T1000 (cell line): ENCODE measurements at places on chromosomes 11 and 22.

GRCh38 chr11:61315260-61315659, 17.6 kb downstream of the DDB1 start:
- no peak for DNase-seq

GRCh38 chr11:124747406-124748099, 4.5 kb downstream of the VSIG2 start:
- DNase-seq, result no peak

GRCh38 chr11:76023236-76024068, 182.8 kb downstream of the WNT11 start:
- DNase-seq, result no peak

GRCh38 chr11:2436013-2436520, 8.2 kb downstream of the TRPM5 start:
- DNase-seq, result no peak

- DNase-seq, result no peak
Observed at GRCh38 chr11:117625237-117625636, 171.8 kb downstream of the DSCAML1 start.

- no peak for DNase-seq
Observed at GRCh38 chr11:85867751-85868150, 12.6 kb downstream of the CCDC83 start.

DNA sequence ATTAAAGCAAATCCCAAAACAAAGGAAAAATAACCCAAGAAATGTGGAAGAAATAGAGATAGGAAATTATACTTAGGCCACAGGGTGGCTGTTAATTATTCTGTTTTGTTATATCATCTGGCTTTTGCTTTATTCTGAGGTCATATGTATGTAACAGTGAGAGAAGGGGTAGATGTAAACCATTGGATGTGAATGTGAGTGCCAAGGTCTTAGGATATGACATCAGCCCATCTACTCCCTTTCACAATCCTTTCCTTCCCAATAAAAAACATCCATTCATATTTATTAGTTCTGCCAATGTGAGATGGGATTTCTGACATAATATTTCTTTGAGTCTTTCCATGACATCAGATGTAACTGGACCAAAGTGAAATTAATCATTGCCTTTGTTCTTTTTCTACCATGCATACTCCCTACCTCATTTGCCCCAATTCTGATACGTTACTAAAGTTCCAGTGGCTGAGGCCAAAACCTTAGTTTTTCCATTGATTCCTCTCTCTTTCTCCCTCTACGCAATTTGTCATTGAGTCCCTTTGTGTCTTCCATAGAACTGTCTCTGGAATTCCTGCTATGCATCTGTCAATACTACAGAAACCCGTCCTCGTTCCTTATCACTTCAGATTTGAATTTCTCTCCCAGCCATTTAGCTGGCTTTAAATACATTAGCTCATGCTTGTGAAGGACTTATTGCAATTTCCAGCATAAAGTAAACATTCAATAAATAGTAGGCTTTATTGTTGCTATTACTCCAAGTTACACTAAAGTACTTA, 170.3 kb downstream of the ARHGAP42 start:
- DNase-seq, result no peak
